ENCODE measurements at places on chromosomes 3 and 15.

DNA sequence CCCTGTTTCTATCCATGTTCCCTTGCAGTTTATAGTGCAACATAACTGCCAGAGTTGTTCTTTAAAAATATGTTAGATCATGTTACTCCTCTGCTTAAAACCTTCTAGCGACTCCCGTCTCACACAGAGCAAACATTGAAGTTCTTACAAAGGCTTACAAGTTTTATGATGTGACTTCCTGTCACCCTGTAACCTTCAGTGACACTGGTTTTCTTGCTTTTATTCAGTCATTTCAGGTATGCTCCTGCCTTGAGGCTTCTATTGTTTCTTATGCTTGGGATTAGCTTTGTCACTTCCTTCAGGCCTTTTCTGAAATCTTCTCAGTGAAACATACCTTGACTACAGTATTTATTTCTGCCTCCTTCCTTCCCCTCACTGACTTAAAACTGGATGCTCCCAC is 252.1 kb downstream of the DOCK3 start:
- DNase-seq: no peak

DNA sequence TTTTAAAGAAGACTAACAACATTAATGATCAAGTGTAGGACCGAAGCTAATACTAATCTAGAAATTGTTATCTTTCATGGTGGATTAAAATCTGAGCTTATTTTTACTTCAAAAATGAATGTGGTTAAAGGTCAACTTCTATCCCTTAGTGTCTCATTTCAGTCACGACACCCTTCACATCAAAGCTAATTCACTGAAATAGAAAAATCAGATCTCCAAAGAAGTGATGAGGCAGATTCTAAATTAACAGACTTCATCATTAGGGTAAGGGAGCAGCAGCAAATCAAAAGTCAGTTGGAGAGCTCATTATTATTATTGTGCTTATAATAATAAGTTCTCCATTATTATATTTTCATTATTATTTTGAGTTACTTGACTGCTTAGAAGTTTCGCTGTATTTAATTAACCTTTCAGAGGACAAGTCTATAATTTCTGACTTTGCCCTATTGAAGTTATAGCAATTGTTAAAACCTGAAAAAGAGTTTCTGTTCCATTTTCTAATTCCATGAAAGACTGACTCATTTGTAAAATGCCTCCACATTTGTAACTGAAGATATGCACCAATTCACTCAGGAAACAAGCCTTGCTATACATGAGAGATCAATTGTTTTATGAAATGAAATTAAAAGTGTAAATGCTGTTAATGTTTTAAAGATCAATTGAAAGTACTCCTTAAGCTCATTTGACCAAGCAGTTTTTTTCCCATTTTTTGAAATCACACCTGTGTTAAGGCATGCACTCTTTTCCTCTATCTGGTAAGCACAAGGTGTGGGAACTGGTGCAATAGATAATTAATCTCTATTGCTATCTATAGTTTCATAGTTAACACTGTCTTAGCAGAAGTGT is 23.1 kb upstream of the CMC1 start:
- DNase-seq: no peak

DNA sequence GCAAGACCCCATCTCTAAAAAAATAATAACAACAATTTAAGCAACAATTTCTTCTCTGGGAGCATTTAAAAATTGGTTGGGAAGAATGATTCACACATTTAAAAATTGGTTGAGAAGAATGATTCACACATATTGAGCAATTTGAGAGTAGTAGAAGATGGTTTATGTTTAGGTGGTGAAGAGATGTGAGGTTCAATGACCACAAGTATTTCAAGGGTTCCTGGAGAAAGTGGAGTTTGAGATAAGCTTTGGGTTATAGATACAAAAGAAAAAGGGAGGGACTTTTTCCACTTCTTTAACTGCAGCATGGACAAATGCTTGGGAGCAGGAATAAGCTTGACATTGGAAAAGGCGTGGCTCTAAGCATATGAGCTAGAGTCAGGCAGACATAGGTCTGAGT is 145.7 kb upstream of the NPHP3 start:
- DNase-seq: no peak

DNA sequence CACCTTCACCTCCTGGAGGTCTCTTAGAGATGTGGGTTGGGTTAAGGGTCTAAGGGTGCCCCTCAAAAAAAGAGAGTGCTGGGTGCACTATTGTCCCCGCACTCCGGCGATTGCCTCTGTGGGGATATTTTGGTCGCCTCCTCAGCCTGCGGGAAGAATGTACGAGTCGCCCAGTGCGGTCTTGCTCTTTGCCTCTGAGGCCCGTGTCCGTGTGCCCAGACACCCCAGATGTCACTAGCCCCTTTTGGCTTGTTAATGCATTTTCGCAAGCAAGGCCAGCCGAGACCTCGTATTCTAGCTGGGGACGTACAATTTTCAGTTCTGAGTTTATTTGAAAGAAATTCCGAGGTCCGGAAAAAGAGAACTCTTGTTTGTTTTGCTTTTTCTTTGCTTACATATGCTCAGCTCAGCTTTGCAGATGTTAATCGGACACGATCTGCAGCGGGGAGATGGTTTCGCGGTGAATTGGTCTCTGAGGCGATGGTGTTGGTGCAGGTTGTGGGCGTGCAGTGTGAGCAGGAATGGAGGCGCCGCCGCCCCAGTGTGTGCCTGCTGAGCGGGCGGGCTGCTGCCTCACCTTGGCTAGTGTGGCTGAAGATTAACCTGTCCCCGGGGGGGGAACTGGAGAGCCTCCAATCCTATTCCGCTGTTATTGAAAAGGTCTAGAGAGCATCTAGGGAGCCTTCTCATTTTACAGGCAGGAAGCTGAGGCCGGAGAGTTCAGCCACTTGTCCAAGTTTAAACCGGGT is 1.4 kb downstream of the ST6GAL1 start:
- no peak for DNase-seq

GRCh38 chr3:158765518-158766205 is 33.4 kb upstream of the RARRES1 start:
- no peak for DNase-seq

DNA sequence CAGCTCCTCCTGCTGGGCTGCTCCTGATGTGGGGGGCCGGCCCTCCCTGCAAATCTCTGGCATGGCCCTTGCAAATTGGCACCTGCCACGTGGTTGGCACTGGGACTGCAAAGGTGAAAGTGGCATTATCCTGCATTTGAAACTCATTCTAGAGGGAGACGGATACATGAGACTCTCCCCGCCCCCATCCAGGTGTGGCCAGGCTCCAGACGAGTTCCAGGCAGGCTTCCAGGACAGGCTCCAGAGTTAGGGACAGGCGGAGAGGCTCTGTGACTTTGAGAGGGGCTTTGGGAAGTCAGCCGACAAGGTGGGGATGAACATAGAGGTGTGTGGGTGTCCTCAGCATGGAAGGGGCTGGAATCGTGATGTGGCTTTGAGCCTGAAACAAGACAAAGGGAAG is 178.5 kb downstream of the APBA2 start:
- no peak for DNase-seq

DNA sequence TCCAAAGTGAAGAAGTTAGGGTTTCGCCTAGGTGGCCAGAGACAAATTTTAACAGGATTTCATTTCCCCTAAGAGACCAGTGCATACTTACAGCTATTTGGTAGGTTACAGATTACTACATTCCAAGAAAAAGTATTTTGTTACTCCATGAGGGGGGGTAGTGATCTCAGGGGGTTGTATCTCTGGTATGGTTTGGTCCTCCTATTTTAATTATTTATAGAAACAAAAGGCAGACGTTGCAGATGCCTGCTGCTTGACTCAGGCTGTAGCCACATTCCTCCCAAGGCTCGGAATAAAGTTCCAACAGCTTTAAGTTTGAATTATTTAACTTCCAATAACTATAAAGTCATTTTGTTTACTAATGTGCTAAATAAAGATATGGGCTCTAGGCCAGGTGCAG is 1.3 kb upstream of the TRIM59 start:
- no peak for DNase-seq

- no peak for DNase-seq
Measured at GRCh38 chr3:34727700-34728099, 911.6 kb upstream of the ARPP21 start.

DNA sequence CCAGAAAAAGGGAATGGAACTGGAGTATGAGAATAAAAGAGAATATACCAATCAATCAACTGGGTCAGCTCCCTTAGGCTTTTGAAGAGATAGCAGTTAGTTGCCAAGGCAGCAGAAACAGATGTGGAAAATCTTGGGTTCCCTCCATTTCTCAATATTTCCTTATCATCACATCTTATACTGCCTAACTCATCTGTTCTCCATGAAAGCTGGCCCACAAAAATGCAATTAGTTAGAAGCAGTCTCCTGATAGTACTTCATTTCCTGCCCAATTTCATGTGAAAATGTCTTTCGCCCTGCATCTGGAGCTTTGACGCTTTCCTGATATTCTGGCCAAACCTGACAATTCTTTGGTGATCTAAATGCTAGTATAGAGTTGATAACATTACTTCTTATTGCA is 30.1 kb upstream of the SPTSSB start:
- DNase-seq: no peak

DNA sequence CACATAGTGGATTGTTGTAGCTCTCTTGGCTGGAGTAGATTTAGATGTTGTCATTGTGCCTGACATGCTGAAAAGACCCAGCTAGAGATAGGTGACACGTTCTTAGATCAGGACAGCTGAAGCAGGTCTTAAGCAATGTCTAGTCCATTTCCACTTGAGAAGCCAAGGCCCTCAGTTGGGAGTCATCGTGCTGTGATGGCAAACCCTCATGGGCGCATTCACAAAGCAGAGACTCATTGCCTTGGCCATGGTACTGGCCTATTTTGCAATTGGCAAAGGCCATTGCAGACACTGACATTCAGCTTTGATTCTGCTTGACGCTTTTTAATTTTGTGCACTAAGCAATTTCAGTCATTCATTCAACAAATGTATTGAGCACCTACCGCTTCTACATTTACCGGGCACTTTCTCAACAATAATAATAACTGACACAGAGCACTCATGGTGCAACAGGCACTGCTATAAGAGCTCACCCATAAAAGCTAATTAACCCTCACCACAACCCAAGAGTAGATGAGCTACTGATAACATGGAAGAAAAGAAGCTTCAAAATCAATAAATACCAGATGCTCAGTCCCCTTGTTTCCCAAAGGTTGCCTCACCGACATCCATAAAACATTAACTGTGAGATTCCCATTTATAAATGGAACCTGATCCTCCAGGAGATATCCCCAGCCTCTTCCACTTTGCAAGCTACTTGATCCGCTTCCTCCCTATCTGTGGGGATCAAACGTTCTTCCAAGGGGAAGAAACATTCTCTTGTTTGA is 200.1 kb downstream of the TLE3 start:
- no peak for DNase-seq

GRCh38 chr3:100140976-100141375 is 26.7 kb upstream of the FILIP1L start:
- DNase-seq: no peak

GRCh38 chr3:1007866-1008265 is 85.0 kb upstream of the CNTN6 start:
- no peak for DNase-seq

GRCh38 chr3:27345959-27346865 is 23.0 kb downstream of the NEK10 start:
- DNase-seq: no peak

GRCh38 chr15:87846746-87847145 is 409.8 kb downstream of the NTRK3 start:
- no peak for DNase-seq

- no peak for DNase-seq
Measured at GRCh38 chr3:72625602-72626337, 222.5 kb downstream of the SHQ1 start.

- DNase-seq: no peak
Measured at GRCh38 chr3:32438596-32439344, 47.1 kb downstream of the CMTM7 start.

- DNase-seq: no peak
Measured at GRCh38 chr3:84980011-84980410, 21.2 kb downstream of the CADM2 start.

DNA sequence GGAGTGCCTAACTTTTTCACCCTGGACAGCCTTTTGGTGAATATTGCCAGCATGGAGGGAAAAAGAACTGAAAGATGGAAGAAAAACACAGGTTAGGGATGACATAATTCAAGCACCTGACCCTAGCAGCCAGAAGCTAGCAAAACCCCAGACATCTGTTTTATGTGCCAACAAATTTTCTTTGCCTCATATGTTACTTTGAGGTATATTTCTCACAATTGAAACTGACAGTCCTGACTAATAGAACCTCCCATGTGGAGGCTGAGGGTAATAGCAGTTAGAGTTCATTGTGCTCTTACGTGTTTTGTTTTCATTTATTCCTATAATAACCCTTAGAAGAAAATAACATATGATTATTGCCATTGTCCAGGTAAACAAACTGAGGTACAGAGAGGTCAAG is 71.5 kb upstream of the SLC25A26 start:
- no peak for DNase-seq

- DNase-seq: no peak
Measured at GRCh38 chr3:72157748-72158638, 373.0 kb upstream of the PROK2 start.

- no peak for DNase-seq
Measured at GRCh38 chr3:119669906-119670570, 7.2 kb downstream of the COX17 start.

DNA sequence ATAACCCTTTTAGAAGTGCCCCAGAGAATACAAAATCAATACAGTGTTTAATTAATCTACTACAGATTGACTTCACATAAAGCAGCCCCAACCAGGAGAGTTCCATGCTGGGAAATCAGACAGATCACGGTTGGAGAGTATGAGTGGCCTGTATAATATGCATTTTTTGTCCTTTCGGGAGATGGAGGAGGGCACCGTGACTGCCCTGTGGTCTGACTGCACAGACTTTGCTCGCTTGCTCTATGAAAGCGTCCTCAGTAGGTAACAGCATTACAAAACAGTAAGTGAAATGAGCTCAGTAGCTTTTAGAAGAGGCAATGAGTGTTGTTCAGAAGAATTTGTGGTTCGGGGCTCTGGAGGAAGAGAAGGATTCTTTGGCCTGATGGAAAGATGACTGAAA is 34.2 kb upstream of the SKIL start:
- no peak for DNase-seq

GRCh38 chr3:153595186-153595815 is 433.3 kb downstream of the RAP2B start:
- no peak for DNase-seq

- DNase-seq: no peak
Measured at GRCh38 chr3:59540696-59541095, 490.9 kb upstream of the CFAP20DC start.

DNA sequence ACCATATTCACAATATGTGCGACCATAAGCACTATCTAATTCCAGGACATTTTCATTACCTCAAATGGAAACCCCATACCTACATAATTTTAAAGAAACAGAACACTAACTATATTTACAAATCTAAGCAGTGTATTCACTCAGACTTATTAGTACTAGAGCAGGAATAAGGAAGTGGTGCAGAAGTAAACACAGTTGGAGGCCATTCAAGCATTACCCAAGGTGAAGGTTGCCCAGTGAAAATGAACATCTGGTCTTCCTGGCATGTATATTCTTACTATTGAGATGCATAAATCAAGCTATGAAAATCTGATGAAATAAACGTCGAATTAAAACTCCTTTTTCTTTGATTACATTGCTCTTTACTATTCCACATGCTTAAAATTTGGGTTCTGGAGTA is 78.9 kb upstream of the TTC14 start:
- no peak for DNase-seq
